ENCODE measurements at places on chromosomes 4 and X. TPM values are rescaled to one million over a fixed set of nuclear protein-coding genes. Genes with fewer than 3 reads are reported as not detected.

Gene PAGE1
- total RNA-seq = not detected

Gene ALB
- total RNA-seq = 0.32 TPM

Gene FAT1
- 215 TPM for total RNA-seq

DNA sequence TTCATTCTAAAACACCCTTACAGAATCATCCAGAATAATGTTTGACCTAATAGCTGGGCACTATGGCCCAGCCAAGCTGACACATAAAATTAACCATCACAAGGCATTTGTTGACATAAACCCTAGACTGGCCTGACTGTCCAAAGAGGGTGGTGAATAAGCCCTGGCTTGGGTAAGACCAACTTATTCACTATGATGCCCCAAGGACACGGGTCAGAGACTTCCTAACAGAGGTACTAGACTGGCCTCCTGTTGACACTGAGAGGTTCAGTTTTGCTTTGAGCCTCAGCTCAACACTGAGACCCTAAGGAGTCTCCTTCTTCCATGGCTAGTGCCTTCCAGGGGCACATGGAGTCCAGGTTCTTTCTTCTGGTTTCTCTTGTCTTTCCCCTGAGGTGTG, 21.3 kb downstream of the FGF2 start:
- DNase-seq = no peak

GRCh38 chr4:2077537-2078460, 18.7 kb downstream of the NAT8L start:
- DNase-seq = no peak

DNA sequence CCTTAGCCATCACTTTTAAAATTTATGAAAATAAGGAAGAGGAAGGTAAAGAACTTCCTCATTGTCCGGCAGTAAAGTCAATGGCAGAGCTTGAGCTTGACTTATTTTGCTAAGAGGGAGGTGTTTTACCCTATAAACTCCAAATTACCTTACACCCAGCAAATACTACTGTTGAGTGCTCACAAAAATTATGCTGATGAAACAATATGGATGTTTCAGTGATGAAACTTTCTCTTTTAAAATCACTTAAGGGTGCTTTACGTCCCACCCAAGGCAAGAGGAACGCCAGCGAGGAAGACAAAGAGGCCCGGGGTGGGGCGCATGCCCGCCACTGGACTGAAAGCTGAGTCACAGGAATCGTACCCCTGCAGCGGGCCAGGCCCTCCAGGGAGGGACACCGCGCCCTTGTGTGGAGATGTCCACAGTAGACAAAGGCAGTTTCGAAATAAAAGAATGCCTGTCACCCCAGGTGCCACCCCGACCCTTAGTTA, 560 bp upstream of the TMSB4X start:
- no peak for DNase-seq
